ENCODE measurements at places on chromosomes 7 and 10.

DNA sequence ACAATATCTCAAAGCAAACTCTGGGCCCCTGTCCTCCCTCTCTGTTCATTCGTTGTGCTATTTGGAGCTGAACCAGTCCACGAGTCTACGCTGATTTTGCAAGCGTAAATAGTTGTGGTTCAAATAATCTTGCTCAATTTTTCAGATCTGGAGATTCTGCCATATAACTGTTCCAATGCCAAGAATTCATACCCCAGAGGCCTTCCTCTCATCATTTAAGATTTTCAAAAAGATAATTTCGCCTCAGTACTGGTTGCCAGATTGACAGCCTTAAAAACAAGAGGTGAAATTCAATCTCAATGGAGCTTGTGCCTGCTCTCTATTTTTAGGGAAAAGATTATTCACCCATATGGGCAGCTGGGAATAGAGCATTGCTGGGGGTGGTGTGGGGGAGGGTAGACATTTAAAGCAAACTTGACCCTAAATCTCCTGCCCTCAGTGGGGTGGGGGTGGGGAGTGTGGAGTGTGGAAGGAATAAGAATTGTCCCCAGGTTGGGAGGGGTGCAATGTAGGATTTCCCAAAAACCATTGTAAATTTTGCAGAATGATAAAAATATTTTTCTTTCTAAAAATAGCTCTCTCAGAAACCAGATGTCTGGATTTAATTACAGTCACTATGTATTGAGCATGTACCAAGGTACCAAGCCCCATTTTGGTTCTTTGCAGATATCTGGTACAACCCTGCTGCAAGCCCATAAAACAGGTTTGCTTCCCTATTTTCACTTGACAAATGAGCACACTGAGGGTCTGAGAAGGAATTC is 104.7 kb upstream of the EEPD1 start:
- DNase-seq, result no peak

DNA sequence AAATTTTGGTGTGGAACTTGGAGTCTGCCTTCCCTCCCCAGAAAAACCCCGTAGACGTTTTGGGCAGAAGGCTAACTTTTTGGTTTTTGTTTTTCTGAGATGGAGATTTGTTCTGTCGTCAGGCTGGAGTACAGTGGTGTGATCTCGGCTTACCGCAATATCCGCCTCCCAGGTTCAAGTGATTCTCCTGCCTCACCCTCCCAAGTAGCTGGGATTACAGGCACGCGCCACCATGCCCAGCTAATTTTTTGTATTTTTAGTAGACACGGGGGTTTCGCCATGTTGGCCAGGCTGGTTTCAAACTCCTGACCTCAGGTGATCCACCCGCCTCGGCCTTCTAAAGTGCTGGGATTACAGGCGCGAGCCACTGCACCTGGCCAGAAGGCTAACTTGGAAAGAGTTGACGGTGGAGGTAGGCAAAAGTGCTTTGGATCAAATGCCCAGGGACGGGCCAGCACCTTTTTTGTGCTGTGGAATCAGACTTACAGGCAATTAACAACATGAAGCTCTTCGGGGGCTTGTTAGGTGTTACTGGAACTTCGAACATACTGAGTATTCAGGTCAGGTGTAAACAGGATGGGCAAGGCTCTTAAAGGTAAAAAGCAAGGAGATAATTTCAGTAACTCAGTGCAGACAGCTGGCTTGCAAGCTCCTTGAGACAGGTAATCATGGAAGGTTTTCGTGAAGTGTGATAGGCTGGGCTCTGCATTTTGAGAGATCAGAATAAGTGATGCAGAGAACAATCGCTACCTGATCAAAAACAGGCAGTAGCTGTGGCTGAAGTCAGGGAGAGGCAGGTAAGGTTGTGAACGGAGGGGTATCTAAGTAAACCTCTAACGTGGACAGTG is 1.8 kb downstream of the PPP1R35 start:
- DNase-seq, result no peak

- no peak for DNase-seq
Observed at GRCh38 chr10:99629625-99629978, 9.4 kb upstream of the SLC25A28 start.

GRCh38 chr7:27944643-27945042 is 204.7 kb downstream of the TAX1BP1 start:
- no peak for DNase-seq
